ENCODE measurements at places on chromosomes 11 and 22.
A peak's percentile ranks its signal among the peaks of the same experiment; 100 is the strongest.

DNA sequence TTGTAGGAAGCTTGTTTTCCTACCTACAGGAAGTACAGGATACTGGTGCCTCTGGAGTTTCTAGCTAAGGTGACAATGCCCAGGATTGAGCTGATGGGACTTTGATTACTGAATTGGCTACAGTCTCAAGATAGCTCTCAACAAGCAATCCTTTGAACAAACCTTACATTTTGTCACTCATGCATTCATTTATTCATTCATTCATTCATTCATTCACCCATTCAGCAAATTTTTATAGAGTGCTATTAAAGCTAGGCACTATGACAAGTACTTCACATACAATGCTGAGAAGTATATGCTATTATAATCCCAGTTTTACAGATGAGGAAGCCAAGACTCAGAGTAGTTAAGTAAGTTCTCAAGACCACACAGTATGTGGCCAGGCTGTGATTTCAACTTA, 103.1 kb upstream of the MTMR2 start:
- DNase-seq: no peak

DNA sequence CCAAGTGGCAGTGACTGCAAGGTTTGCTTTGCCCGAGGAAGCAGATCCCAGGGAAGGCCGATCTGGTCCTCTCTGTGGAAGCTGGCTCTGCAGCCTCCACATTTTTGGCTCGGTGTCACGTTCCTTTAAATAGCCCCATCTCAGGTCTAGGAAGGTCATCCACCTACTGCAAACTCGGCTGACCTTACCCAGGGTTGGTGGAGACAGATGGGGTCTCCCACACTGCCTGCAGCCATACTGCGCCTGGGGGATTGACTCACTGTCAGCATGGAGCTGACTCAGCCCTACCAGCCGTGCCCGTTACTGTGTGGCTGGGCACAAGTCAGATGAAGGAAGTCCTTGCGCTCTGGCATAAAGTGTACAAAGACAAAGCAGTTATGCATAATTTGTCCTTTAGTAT, 16.9 kb downstream of the CDPF1 start:
- DNase-seq: no peak

- DNase-seq: no peak
Measured at GRCh38 chr11:65883786-65884715, 4.2 kb downstream of the FIBP start.

GRCh38 chr22:32841175-32841574, 39.7 kb downstream of the TIMP3 start:
- DNase-seq: no peak

- peak; percentile 20 for DNase-seq
Measured at GRCh38 chr11:90594658-90595057, 371.8 kb upstream of the CHORDC1 start.

- peak; percentile 54 for DNase-seq
Measured at GRCh38 chr11:73173755-73174494, 31.8 kb upstream of the FCHSD2 start.

DNA sequence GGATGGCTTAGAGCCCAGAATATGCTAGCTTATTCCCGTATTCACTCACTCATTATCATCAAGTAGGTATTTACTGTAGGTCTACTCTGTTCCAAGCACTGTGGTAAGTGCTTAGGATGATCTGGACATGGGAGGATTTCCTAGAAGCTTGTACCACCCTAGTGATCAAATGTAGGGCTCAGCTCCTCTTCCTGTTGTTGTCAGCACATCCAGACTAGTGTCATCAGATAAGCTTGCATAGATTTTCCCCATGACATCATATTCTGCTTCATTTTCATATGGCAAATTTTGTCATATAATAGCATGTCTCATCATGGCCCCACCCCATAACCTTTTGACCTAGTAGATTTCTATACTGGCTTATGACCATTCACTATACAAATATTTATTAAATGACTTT, 19.3 kb upstream of the NUCB2 start:
- DNase-seq: no peak

GRCh38 chr11:33064866-33065265, 25.5 kb downstream of the TCP11L1 start:
- DNase-seq: peak; percentile 37

GRCh38 chr11:77100166-77101042, 2.2 kb upstream of the OMP start:
- DNase-seq: no peak

- peak; percentile 13 for DNase-seq
Measured at GRCh38 chr11:128904656-128905344, 13.6 kb downstream of the KCNJ5 start.

Measured in GM12865 (cell line).